NCI-H69 (cell line): ENCODE measurements at places on chromosomes 1 and 21.
A peak's percentile ranks its signal among the peaks of the same experiment; 100 is the strongest.

GRCh38 chr1:225449261-225449660 is 21.4 kb upstream of the LBR start:
- no peak for DNase-seq

- DNase-seq, result no peak
Observed at GRCh38 chr1:209749205-209749604, 6.6 kb upstream of the TRAF3IP3 start.

DNA sequence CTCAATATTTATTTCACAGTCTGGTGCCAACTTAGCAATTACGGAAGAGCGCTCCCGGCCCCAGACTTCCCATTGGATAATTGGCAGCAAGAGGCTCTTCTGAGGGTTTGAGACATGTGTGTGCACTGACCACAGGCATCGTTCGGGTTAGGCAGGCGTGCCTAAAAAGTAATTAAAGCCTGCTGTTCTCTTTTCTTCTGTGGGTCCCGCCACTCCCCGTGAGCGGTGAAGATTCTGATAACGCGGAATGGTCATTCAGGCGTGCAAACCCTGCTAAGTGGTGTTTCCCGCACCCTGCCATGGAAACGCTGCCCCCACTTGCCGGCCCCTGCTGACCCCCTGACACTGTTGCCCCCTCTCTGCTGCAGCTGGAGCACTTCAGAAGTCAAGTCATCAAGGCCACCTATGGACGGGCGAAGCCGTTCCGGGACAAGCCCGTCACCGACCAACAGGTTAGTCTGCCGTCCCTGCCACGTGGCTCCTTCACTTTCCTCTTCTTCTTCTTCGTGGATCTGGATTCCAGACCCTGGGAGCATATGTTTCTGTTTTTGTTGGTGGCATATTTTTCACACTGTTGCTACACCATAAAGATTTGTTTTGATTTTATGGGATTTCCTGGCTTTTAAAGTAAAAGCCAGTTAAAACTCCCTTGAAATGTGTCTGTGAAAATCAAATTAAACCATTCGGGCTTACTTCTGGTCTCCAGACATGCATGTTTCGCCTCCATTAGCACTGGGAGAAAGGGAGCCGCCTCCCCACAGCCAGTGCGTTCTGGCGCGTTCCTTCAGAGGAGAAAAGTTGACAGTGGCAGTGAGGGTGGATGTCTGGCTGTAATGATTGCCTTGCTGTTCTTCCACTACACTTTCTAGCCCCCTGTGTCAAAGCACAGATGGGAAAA is 79.9 kb downstream of the FHAD1 start:
- DNase-seq, result peak; percentile 93

DNA sequence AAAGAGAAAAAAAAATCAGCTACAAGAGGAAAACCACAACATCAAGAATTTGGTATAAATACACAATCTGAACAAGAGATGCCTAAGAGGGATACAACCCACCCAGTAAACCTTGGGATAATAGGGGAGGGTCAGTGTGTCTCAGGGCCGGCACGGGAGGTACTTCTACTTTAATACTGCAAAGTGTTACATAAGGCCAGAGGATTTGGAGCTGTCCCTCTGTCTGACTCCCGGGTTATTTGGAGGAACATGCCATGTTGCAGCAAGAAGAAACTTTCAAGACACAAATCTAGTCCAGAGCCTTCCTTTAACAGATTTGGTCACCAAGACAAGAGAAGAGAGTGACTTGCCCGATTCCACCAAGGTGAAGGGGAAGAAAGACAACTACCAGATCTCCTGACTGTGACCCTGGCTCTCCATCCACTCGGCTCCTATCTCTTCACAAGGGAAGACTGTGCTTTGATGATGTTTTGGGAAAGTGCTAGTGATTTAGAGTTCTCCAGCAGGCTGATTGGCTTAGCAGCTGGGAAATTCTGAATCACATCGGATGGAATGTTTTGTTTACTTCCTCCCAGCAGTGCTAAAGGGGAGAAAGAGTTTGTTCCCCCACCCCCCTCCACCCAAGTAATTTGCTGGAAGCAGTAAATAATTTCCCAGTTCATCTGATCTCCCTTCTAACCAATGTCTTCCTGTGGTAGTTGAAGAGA is 29.3 kb downstream of the SGIP1 start:
- DNase-seq, result no peak

- DNase-seq, result no peak
Observed at GRCh38 chr1:111441573-111442192, 7.4 kb downstream of the WDR77 start.

GRCh38 chr21:45202889-45203288 is 84.8 kb downstream of the POFUT2 start:
- peak; percentile 90 for DNase-seq

DNA sequence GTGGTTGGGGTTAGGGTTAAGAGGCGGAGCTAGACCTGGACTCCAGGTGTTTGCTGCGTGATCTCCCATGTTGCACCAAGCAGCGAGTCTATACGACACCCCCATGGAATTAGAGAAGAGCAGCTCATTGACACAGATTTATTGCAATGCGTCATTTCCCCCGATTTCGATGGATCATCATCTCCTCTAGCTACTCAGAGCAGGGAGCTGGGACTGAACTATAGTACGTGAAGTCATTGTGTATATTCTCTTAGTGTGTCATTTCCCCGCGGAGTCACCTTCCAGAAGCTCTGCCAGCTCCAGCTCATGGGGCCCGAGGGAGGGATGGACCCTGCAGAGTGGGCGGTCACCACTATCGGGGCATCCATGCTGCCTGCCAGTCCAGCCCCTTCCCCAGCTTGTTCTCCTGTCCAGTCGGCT is 7.5 kb upstream of the C2CD2 start:
- no peak for DNase-seq

- DNase-seq, result no peak
Observed at GRCh38 chr1:247330548-247331171, 1.0 kb downstream of the ZNF496 start.

GRCh38 chr1:180197231-180197630 is 32.8 kb upstream of the LHX4 start:
- no peak for DNase-seq

DNA sequence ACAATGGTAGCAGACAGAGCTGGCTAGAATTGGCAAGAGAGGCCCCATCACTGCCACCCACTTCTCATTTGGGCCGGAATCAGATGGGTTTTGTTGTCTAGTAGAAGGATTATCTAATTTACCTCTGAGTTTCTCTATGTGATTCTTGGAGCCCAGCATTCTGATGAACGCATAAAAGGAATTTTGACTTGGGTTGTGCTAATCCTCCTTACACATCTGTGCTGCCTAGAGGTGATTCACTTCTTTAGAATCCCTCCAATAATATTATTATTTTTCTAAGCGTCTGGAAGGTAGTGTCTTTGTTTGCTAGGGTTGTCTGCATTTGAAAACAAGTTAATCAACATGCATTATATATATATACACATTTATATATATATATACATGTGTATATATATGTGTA is 118.1 kb downstream of the RUNX1 start:
- no peak for DNase-seq

- no peak for DNase-seq
Observed at GRCh38 chr1:29331729-29332128, 95.4 kb downstream of the PTPRU start.

- DNase-seq, result no peak
Observed at GRCh38 chr1:24696041-24696755, 49.0 kb upstream of the CLIC4 start.

- DNase-seq, result peak; percentile 14
Observed at GRCh38 chr1:23673086-23673813, 18.4 kb upstream of the RPL11 start.

DNA sequence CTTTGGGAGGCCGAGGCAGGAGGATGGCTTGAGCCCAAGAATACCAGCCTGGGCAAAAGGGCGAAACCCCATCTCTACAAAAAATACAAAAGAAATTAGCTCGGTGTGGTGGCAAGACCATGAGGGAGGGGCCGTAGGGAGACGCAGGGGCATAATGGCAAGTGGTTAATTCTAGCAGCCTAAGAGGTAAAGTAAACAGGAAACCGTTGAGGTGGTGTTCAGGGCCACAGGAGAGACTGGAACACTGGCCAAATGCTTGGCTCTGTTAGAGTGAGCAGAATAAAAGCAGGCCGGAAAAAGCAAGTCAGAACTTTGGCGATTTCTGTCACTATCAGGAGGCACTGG is 89.2 kb downstream of the RIPK4 start:
- peak; percentile 90 for DNase-seq

- peak; percentile 42 for DNase-seq
Observed at GRCh38 chr1:214552174-214552608, 789 bp upstream of the PTPN14 start.

DNA sequence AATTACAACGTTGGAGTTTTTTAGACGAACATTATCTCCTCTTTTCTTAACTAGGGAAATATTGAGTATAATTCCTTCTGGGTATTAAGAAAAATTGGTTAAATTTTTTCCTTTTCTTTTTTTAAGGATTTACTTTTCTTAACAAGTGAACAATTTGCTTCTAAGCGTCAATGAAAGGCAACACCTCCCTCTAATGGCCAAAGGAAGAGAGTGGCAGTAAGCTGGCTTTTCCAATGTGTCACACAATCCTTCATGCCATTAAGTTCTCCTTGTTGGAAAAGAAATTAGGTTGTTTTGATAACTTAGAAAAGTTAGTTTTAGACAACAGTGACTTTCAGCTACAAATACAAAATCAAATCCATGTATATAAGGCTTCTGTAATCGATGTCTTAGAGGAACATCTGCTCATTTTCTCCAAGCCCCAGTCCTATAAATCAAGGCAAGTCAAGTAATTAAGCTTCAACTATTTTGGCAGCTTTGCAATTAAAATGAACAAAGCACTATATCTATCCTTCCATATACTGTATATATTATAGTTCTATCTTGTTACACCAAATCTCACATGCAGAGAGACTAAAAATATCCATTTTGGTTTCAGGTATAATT is 62.8 kb downstream of the EDEM3 start:
- DNase-seq, result peak; percentile 75

DNA sequence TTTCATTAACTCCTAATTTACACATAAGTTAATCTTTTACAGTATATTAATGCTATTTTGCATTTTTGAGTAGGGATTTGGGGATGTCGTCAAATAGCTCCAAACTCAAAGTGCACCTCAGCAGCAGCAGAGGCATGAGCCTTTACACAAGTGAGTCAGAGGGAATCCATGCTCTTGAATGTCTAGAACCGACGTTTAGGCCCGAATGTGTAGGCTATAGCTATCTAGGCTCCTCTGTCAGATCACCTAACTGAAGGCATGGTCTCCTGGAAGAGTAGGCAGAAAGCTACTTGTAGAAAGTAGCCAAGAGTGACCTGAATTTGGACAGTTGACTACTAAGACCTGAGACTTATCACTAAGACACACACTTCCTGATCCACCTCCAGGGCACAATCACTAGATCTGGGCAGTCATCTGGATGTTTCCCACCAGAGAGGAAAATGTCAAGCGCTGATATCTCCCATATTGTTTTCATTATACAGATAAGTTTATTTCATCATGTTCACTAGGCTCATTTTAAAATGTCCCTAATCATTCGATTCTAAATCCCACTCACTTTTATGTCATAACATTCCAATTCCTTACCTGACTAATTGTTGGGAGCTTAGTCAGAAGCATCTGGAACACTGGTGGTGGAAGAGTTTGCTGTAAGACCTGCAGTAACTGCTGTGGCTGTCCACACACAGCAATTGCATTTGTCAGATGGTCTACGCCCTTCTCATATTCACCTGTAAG is 15.3 kb downstream of the TOMM20 start:
- no peak for DNase-seq

GRCh38 chr1:31761883-31762282 is 2.3 kb downstream of the ADGRB2 start:
- DNase-seq, result no peak

DNA sequence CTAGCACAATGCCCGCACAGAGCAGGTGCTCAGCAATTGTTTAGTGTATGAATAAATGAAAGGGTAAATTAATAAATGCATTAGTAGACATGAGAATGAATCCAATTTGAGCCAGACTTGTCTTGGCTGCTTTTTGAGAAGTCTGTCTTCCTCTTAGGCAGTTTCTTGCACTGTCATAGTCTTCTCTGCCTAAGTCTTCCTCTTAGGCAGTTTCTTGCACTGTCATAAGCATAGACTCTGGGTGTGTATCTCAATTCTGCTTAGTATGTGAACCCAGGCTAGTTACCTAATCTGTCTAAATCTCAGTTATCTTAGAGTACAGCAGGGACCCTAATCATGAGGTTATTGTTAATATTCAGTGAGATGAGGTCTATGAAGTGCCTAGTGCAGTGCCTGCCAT is 27.2 kb downstream of the NHLH2 start:
- no peak for DNase-seq

- peak; percentile 10 for DNase-seq
Observed at GRCh38 chr1:66606362-66607065, 72.6 kb downstream of the SGIP1 start.

DNA sequence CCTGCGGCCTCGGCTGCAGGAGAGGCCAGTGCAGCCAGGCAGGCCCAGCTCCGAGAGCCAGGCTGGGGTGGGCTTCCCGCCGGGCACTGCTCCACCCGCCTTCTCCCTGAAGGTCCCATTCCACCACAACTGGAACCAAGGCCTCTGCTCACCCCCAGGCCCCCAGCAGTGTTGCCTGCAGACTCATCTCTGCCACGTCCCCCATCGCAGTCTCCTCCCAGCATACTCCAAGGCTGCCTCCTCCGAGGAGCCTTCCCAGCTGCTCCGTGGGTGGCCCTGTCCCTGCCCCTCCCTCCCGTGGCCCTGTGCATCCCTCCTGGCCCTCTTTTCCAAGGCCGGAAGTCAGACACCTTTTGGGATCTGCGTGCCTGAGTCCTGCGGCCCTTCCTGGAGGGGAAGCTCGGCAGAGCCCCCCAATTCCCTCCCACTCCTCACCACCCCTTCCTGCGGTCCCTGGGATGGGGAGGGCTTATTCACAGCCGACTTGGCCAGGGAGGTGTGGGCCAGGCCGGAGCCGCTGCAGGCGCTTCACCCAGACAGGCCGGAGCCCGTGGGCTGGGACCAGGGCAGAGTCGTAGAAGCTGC is 47.6 kb downstream of the SLX9 start:
- DNase-seq, result no peak

DNA sequence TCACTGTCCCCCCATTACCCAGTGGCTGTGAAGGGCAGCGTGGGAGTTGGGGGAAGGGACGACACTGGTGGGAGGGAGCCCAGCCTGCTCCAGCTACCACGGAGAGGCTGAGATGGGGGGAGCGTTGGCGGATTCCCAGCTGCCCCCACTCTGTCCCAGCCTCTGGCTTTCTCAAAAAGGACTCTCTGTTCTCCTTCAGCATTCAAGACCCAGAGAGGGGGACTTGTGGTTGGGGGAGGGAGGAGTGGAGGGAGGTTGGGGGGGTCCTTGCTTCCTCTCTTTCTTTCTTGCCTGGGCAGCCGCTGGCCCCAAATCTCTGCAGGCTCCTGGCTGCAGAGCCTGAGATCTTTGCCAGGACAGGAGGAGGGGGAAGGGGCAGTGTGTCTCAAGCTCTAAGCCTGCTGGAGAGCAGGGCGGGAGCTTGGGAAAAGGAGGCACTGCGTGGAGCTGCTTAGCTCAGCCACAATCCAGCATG is 2.2 kb downstream of the ATP1A2 start:
- DNase-seq, result no peak

GRCh38 chr1:85278853-85279314 is 2.5 kb upstream of the BCL10 start:
- no peak for DNase-seq

- peak; percentile 53 for DNase-seq
Observed at GRCh38 chr1:84996846-84997666, at the start of gene MCOLN2. Gene MCOLN2 (minus strand): TSS chr1:84997113. CDS start chr1:84996872, 241 bp downstream.

- DNase-seq, result peak; percentile 2
Observed at GRCh38 chr1:91026777-91027176, 4.9 kb upstream of the ZNF644 start.
